Astrocyte (in vitro differentiated cells and primary cell): ENCODE measurements at places on chromosomes 2 and 18. TPM values are rescaled to one million over a fixed set of nuclear protein-coding genes. Genes with fewer than 3 reads are reported as not detected.
A peak's percentile ranks its signal among the peaks of the same experiment; 100 is the strongest.

The ANKRD30B gene
- not detected in 2 replicates for total RNA-seq

The SLC11A1 gene
- total RNA-seq = not detected in 2 replicates

The CCDC148 gene
- total RNA-seq = 1.4 and 2.4 TPM in 2 replicates

The OTOS gene
- total RNA-seq = not detected in 2 replicates

The DSC3 gene
- 5.2 and 5.6 TPM in 2 replicates for total RNA-seq

The COL4A3 gene
- total RNA-seq = 0.02 TPM in 1 of 2 replicates, not detected in the other

The DLGAP1 gene
- total RNA-seq = 2.3 and 2.4 TPM in 2 replicates

The PSMA8 gene
- total RNA-seq = not detected in 2 replicates

The GPBAR1 gene
- total RNA-seq = 0.55 and 0.70 TPM in 2 replicates

The HNMT gene
- 15.3 and 17.3 TPM in 2 replicates for total RNA-seq

The ERBB4 gene
- 0.72 and 1.2 TPM in 2 replicates for total RNA-seq

GRCh38 chr18:59853380-59853779 lies 46.4 kb upstream of the PMAIP1 start:
- no peak for DNase-seq

GRCh38 chr2:70947556-70948184 lies 12.0 kb downstream of the ATP6V1B1 start:
- peak; percentile 55 for DNase-seq

DNA sequence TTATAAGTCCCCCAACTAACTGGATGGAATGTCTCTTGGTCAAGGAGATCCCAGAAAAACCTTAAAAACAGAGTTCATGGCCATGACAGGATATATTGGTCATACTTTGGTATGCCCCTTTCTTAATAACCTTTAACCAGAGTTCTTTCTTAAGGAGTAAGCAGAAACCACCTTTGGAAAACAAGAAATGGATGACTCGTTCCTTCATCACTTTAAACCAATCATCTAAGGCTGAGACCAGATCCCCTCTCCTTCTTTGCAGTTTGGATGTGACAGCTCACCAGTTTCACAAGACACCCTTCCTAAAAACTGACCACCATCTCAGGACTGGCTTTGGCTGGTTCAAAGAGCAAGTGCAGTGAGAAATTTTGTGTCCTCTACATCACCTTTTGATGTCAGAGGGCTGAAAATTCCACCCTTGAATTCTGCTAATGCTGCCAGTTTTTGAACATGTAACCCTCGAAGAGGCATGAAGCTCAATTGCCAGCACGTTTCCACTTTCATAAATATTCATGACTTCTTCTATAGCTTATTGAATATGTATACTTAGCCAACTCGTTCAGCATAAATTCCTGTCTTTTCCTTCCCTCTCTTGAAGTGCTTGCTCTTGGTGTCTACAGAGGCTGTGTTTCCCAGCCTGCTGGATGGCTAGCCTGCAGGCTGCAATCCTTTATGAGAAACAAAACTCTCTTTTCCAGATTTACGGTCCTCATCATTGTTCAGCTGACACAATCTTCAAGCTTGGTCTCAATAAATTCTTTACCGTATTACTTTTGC lies 1323.5 kb upstream of the TMEFF2 start:
- DNase-seq = peak; percentile 92

DNA sequence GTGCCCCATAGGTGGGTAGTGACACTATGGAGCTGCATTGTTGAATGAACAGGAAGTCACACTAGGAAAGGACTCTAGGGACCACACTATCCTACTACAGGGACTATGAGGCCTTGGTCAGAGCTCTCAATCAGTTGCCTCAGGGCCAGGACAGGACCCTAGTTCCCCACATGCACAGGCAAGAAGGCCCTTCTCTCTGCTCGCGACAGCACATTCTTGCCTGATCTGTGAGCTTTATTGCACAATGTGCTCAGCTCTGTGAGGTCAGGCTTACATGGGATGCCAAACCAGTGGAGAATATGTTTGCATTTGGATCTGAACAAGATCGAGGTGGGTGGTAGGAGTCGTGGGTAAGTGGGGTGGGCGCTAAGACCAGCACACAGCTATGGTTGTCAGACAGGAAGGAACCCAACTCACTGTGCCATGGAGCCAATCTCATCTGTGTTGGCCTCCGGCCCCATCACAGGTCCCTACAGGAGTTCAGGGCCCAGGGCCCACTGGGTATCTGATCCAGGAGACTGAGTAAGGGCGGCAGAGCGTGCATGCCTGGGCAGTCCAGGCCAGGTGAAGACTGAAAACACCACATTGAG lies 8.0 kb downstream of the PCARE start:
- peak; percentile 27 for DNase-seq

DNA sequence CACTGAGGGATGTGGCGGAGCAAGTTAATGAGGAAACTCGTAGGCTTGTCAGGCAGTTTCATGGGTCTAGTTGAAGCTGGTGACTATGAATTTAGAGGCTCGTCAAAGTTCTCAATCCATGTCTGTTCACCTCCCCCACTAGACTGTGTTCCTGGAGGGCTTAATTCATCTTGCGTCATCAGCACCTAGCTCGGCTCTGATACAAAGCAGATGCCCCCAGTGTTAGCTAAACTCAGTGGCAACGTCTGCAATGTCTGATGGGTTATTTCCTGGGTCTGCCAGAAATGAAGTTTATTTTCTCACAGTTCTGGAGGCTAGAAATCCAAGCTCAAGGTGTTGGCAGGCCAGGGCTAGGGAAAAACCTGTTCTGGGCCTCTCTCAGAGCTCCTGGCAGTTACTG lies 140.6 kb downstream of the PID1 start:
- no peak for DNase-seq

DNA sequence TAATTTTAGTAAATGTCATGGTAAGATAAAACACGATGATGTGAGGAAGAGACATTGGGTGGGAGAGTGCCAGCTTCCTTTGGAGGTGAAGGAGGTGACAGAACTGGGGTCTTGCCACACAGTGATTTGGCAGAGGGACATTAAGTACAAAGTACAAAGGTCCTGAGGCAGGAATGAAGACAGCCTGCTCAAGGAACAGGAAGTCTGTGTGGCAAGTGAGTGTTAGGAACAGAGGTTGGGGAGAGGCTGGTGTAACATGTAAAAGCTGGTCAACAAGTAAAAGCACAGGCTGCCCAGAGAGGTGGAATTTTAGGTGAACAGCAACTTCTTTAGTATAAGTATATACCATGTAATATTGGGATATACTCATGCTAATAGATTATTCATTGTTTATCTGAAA lies 73.1 kb downstream of the INPP5D start:
- no peak for DNase-seq

DNA sequence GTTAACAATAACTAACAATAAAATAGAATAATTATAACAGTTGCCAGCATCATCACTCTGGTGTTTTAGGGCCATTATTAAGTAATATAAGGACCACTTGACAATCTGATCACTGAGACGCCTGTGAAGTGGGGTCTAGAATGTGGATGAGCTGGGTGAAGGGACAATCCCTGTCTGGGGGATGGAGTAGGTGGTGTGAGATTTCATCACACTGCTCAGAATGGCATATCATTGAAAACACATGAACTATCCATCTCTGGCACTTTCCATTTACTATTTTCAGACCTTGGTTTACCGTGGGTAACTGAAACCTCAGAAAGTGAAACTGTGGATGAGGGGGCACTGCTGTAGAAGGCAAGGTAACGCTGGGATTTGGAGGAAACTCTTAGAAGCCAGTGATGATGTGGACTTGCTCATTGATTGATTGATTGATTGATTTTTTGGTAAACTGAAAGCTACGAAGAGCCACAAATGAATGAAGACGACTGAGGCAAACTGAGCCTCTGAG lies 204.4 kb upstream of the TWIST2 start:
- no peak for DNase-seq

- no peak for DNase-seq
Observed at GRCh38 chr2:155223781-155224406, 525.4 kb downstream of the KCNJ3 start.

GRCh38 chr2:174035981-174036742 lies 71.0 kb upstream of the SP3 start:
- peak; percentile 37 for DNase-seq

GRCh38 chr18:69691008-69691760 lies 256.5 kb downstream of the CD226 start:
- DNase-seq = no peak

DNA sequence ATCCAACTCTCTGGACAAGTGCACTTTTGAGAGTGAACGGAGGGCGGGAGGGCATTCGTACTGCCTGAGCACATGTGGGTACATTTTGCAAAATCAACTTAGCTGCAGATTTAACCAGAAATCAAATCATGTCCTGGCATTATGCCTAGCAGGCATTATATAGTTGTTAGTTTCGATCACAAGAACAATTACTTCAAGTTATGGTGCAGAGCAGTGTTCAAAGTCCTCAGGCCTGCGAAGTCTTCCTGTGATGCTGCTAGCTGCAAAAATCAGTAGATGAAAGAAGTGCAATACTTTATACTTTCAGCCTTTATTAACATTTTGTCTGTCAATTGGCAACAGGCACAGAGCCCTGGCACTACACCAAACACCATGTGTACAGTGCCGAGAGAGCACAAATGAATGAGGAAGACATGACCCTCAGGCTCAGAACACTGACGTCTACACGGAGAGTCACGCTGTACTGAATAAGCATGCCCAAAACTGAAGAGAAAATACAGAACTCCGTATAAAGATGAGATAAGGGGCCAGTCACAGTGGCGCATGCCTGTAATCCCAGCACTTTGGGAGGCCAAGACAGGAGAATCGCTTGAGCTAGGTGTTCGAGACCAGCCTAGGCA lies 92.1 kb upstream of the CREB1 start:
- DNase-seq = no peak

DNA sequence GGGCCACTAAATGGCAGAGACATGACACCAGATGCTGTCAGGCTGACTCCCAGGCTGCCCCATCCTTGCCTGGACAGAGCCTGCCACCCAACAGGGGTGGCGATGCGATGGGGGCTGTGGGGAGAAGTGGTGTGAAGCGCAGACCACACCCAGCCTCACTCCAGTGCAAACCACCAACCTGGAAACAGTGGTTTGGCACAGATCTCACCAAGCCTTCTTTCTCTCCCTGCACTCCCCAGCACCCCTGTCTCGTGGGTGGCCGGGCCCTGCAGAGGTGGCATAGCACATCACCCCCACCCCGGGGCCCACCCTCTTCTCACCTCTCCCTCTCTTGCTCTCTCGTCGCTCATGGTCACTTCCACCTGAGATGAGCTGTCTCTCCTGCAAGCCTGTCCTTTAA lies 32.6 kb downstream of the CIB4 start:
- DNase-seq = no peak

GRCh38 chr18:58669731-58670378 lies 1.4 kb upstream of the MALT1 start:
- DNase-seq = peak; percentile 89

DNA sequence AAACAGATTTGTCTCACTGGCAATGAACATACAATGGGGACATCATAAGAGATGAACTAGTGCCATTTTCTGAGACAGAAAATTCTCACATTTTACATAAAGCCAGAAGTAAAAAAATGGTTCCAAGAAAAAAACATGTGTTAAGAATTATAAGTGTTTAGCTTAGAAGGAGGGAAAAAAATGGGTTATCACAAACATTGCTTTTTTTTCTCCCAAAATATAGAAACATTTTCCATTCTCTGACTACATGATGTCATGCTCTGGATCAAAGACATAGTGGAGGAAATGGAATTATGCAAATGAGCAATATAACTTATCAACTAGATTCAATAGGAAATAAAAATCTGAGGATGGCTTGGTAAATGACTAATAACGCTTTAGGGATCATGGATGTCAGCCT lies 49.8 kb downstream of the SPATS2L start:
- DNase-seq = no peak

DNA sequence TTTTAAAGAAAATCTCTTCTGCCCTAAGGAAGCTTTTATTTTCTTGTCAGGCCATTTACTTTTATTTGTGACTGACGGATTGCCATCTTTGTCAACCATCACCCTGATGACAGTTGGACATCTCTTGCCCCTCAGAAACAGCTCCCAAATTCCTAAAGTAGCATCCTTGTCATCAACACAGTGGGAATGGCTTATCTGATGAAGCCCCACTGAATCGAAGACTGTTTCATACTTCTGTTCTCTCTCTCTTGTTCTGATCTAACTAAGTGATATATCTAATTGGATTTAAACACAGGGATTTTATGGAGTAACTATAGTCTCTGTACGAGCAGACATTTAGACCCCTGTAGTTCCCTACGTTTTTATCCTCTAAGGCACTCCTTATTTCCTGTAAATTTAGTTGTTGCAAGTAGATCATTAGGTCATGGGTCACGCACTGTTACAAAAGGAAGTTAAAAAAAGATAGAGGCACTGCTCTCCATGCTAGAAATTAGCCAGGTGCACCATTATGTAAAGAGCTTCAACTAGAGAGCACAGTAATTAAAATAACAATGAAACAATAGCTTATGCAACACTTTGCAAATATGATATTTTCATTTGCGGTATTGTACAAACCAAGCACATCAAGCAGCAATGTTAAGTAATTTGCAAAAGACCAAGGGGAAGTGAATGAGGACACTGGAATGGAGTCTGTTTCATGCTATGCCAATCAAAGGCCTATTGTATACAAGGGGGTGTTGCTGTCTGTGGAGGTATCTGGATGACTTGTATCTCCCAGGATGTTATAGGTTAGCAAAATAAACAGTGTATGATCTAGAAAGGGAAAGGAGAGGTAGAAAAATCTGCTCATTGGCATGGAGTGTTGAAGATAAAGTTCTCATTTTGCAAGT lies 284.7 kb downstream of the LRRTM1 start:
- DNase-seq = no peak

DNA sequence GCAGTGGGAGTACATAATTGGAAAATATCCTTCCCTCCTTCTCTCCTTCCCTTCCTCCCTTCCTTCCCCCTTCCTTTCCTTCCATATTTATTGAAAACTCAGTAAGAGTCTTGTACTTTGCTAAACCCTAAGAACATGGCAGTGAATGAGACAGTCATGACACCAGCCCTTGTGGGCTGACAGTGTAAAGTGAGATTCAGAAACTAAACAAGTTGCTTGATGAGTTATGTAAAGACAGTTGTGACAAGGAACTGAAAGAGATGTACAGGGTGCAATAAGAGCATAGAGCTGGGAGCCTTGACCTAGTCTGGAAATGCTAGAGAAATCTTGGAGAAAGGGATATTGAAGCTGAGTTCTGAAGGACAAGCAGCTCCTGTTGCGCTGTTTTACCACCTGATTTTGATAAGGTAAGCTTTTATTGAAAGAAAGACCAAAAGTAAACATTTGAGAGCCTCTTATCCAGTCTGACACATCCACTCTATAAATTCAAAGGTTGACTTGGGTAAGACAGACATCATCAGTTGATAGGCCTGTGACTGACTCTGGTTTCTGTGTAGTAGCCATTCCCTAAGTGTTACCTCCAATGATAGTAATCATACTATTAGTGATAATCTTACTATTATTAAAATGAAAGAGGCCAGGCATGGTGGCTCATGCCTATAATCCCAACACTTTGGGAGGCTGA lies 66.5 kb upstream of the SKOR2 start:
- DNase-seq = no peak
